ENCODE measurements at places on chromosomes 12 and 14.
A peak's percentile ranks its signal among the peaks of the same experiment; 100 is the strongest.

GRCh38 chr12:53231921-53232645 lies at the start of gene RARG:
RARG (minus strand) TSS chr12:53232209; CDS start chr12:53227545, 4,664 bp downstream.
- peak; percentile 59 for DNase-seq

GRCh38 chr12:14693116-14693515 lies 3.3 kb downstream of the GUCY2C start:
- DNase-seq, result no peak

DNA sequence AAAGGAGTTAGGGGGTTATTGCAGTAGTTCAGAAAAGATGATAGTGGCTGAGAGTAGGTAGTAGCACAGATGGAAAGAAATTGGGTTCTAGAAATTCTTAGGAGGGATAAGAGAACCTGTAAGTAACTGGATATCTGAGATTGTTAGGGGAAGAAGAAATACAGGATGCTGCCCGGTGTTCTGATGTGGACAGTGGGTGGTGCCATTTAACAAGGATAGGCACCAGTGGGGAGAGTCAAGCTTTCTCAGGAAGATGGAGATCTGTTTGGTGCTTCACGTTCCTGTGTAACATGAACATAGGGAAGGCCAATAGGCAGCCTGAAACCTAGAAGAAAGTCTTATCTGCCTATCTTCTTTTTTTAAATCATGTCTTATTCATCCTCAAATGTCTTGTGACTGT lies 245.9 kb downstream of the NPAS3 start:
- no peak for DNase-seq

DNA sequence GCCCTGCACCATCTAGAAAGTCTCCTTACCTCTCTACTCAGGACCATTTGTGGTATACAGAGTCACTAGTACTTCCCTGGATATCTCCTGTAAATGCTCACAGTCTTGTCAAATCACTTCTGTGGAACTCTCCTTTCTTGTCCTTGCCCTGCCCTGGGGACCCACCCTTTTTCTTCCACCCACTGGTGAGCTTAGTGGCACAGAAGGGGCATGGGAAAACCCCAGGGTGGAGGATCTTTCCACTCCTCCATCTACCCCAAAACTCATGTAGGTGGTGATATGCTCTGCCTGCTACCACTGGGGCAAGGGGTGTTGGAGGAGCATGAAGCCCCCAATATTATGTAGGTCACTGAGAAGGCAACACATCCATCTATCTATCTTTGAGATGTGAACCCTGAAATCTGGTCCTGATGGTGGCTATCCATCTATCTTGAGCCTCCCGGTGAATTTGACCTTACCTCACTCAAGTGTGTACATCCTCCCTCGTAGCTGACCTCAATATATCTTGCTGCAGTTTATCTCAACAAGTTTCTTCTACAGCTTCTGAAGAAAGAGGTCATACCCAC lies 943 bp downstream of the TESPA1 start:
- DNase-seq, result peak; percentile 27

- DNase-seq, result no peak
These were observed 167.1 kb downstream of the KIF21A start for GRCh38 chr12:39275846-39276245.

DNA sequence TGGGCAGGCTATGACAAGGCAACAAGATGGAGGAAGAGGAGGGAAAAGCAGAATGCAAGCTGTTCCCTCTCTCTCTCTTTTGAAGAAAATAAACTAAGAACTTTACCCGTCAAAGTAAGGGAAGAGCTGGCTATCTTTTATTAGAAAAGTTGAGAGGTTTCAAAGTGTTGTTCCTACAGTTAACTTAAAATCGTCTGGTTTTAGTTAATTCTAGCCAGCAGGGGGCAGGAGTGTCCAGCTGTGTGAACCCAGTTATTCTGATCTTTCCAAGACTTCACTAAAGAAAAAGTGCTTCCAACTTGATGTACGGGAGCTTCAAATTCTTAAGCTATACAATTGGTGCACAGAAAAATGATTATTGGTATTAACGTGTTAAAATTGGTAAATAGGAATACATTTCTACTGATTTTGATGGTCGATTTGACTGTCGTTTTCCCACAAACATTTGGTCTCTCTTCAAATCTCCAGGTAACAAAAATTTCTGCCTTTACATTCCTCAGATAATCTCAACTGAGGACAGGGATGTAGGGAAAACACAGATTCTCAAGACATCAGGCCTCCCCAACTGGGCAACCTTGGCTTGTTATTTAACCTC lies 28.4 kb upstream of the MON2 start:
- DNase-seq, result peak; percentile 38
